ENCODE measurements at places on chromosomes 1 and 21.

DNA sequence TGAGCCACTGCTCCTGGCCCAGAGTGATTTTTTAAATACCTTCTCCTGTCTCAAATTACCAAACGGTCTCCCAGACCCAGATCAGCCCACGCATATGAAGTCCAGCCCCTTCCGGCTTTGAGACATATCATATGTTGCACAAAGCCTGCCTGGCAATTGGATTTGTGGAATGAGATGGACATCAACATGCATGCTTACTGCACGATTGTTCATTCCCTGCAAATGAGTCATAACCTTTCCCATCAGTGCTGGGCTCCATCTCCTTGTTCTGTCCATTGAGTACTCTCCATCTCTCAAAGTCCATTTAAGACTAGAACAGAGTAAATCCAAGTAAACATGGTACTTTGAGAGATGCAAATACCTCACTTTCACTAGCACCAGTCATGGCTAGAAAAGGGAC lies 612.2 kb upstream of the USP24 start:
- no peak for DNase-seq

DNA sequence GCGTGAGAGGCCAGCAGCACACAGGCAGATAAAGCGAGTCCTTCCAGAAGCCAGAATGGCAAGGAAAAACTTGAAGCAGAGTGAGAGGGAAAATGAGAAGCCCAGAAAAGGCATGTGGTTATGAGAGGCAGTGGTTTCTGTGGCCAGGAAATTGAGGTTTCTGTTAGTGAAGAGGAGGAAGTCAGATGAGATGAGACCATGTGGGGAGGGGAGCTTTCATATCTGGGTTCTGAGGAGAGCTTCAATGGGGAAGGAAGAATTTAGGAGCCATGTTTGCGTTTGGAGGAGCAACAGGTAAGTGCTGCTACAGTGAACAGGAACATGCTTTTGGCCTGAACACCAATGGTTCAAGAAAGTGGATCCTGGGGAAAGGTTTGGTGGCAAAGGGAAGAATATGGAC lies 6.1 kb upstream of the CD1A start:
- peak; percentile 29 for DNase-seq

GRCh38 chr21:34822942-34823341 lies 154.1 kb downstream of the CLIC6 start:
- DNase-seq, result no peak

DNA sequence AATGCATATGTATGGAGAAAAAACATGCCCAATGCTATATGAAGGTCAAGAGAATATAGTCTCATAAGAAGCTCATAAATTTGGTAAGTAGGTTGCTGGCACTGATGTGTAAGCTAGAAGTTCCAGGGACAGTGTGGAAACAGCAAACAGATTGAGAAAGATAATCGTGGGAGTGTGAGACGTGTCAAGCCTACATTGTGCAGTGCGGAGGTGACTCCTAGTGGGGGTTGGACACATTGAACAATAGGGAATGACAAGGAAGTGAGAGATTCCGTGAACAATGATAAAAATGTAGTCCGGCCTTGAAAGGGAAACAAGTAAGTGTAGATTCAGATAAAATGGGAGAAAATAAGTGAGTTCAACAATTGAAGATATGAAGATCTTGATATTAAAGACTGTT lies 788.4 kb upstream of the PRMT6 start:
- peak; percentile 16 for DNase-seq

DNA sequence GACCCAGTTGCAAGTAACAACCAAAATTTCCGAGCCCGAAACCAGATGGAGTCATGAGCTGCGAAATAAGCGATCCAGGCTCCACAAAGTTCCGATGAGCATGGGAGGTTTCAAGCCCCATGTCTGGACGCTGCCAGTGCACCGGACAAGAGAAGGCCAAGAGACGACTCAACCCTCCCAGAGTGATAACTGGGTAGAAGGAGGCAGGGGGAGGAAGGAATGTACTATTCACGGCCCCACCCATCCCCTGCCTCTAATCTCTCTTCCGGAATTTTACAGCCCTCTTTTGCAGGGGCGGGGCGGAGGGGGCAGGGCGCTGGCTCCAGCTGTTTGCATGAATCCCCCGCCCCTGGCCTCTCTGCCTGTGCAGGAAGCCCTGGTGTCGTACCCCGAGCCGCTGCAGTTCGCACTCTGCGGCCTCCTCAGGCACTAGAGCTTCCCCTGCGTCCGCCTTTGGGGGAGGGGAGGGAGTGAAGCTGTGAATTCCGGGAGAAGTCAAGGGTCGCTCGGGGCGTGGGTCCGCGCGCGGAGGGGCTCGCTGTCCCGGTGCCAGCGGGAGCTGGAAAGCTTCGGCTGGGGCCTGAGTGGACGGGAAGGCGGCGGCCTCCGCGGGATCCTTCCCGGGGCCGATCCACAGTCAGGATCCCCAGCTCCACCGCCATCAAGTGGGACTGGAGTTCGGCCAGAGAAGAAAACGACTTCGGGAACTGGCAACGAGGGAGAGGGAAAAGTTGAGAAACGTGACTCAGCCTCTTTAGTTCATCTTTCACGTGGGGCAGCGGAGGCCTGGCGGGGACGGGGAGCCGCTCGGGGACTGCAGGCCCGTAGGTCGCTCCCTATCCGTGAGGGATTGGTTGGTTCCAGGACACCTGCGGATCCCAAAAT lies 6.3 kb upstream of the PTP4A2 start:
- no peak for DNase-seq

GRCh38 chr1:203751051-203751450 lies 13.9 kb upstream of the LAX1 start:
- no peak for DNase-seq

DNA sequence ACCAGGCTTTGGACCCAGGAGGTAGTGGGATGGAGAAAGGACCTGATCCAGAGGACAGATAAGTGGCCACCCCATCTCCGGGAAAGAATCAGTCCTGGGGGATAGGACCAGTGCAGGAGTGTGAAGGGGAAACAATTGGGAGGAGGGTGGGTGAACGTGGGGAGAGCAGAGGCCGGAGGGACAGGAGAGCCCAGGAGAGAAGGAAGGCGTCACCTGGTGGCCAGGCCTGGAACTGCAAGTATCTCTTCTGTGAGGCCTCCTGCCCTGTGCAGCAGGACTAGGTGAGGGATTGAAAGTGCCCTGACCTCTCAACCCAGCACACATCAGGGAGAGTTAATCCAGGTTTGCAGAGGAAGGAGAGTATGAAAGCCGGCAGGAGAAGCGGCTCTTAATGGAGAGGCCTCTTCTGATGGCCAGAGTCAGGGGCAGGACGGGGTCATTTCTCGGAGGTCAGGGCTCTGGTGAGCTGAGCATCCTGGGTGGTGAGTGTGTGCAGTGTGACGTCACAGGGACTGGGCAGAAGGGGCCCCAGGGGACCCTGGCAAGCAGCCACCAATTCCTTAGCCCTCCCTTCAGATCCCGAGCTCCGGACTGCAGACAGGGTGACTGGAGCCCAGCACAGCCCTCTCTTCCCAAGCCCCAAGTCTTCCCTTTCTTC lies 9.2 kb upstream of the LAD1 start:
- DNase-seq, result peak; percentile 21

DNA sequence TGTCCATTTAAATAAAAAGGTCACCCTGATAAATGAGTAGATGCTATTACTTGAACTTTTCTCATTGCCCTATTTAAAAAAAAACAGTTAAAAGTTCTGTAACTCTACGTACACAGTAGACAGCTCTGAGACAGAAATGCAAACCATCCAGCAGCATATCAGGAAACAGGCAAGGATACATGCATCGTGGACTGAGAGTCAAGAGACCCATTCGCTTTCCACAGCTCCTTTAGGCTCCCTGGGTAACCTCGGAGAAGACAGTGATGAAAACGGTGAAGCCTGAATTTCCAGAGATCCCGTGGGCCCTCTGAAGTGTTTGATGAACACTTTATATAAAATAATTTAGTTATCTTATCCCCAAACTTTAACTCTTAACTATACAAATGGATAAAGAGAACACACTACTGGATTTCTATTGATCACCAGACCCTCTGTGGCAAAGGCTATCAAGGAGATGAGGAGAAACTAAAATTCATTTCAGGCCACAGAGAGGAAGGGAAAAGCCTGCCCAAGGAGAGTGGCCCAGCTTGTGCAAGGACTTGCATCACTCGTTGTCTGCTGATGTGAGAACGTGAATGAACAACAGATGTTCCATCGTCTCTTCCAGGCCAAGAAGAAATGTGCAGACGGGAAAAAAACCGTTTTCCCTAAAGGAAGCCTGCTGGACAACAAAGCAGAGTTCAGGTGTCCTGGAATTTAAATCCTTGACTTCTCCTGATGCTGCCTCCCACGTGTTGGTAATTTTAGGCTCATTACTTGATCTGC lies 131.0 kb downstream of the TGFBR3 start:
- DNase-seq, result no peak

- DNase-seq, result no peak
Measured at GRCh38 chr1:246554201-246554600, 11.9 kb downstream of the TFB2M start.

GRCh38 chr1:27934818-27935549 lies at the start of gene SMPDL3B:
TSS of gene SMPDL3B (plus strand) at chr1:27935000. CDS start at chr1:27935184, 184 bp downstream.
- DNase-seq, result no peak

DNA sequence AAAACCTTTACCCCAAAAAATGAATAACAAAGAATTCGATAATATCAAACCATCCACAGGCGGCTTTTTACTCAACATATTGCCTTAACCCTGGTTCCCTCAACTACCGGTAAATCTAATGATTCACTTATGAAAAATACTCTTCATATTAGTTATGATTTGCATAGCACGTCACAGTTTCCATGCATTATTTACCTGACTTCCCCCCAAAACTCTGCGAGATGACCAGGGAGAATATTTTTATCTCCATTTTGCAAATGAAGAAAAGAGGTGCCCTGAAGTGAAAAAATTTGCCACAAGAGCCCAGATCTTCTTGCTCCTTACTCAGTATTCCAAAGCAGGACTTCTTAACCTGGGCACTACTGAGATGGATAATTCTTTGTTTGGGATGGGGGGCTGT lies 2.9 kb downstream of the JAK1 start:
- no peak for DNase-seq

GRCh38 chr1:56934430-56935060 lies 31.3 kb downstream of the C8B start:
- DNase-seq, result no peak

DNA sequence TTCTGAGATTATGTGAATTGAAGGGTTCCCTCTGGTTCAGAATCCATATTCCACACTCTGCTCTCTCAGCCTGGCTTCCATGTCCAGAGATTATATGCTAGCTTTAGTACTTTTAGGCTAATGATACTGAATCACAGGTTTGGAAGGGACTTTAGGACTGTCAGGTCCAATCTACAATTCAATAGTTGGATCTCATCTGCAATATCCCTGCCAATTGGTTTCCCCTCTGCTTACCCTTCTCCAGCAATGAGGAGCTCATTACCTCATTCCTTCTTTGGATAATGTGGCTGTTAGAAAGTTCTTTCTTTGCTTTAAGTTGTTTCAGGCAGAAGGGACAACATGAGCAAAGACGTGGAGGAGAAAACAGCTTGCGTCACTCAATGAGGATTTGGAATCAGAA lies 245.3 kb downstream of the PLPP3 start:
- no peak for DNase-seq

GRCh38 chr1:233865902-233866301 lies 38.6 kb upstream of the SLC35F3 start:
- DNase-seq, result no peak

DNA sequence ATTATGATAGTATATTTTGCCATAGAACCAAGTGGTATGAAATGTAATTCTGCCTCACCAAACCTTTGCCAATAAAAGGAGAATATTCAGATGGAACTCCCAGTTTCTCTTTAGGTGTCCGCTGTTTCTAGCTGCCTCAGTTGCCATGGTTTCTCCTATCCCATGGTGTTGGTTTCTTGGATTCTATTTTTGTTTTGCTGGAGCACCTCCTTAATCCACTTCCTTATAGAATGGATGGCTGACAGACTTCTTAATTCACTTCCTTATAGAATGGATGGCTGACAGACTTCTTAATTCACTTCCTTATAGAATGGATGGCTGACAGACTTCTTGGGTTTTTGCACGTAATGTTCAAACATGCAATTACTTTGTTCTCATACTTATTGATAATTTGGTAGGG lies 43.7 kb downstream of the ADARB1 start:
- DNase-seq, result no peak

- DNase-seq, result no peak
Measured at GRCh38 chr1:97919585-97920261, 1.1 kb downstream of the DPYD start.

DNA sequence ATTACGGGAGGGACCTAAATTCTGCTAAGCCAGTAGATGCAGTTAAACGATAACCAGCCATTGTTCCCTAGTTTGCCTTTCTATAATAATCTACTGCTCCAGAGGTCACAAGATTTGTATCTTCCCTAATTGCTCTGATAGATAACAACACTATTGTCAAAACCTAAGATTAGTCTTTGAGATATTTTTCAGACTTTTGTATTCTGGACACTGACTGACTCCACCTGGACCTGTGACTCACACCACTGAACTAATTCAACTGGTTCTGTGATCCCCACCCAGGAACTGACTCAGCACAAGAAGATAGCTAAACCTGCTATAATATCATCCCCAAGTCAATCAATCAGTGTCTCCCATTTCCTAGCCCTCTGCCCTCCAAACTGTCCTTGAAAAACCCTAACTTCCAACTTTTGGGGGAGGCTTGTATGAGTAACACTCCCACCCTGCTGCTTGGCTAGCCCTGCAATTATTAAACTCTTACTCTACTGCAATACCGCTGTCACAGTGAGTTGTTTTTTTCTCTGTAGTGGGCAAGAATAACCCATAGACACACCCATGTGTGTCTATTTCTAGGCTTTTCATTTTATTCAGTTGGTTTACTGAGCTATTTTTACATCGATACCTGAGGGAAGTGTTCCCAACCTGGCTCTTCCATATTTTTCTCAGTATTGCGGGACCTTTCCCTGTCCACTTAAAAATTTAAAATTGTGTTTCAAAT lies 11.2 kb downstream of the KIFAP3 start:
- DNase-seq, result no peak

- no peak for DNase-seq
Measured at GRCh38 chr1:14881775-14882672, 271.5 kb upstream of the TMEM51 start.

- DNase-seq, result no peak
Measured at GRCh38 chr1:69921486-69921885, 283.9 kb downstream of the LRRC40 start.

DNA sequence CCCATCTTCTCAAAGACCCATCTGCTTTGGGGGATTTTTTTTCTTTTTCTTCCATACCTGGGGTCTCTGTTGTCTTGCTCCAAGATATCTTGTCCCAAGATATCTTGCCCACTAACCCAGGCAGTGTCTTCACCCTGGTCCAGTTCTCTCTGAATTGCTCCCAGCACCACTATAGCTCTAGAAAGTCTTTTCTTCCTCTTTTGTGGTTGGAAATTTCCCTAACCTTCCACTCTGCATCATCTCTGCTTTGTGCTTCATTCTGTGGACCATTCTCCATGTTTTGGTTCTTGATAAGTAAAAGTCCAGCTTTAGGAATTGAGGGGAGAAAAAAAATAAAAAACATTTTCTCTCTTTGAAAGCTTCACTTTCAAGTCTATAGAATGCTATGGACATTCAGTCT lies 20.9 kb downstream of the STYXL2 start:
- no peak for DNase-seq

DNA sequence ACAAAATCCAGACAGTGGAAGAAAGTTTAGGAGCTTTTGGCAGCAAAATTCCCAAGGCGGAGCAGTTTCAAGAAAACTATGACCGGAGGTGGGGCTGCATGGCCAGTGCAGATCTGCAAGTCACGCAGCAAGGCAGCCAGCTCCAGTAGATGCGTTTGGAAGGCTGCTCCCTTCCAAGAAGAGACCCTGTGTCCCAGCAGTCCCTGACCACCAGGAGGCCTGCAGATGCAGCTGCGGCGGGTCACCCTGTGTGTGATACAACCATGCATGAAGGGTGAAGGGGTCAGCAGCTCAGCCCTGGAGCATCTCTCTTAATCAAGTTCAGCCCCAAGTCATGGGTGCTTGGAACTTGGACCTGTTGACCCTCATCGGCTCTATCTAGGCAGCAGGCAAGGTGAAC lies 29.3 kb downstream of the GPR157 start:
- DNase-seq, result no peak
